ENCODE measurements at places on chromosomes 11 and 22. TPM values are rescaled to one million over a fixed set of nuclear protein-coding genes. Genes with fewer than 3 reads are reported as not detected.

Gene PRDX5
- total RNA-seq, result 258 TPM

Gene MPZL3
- total RNA-seq, result 1.7 TPM

Gene CLCF1
- total RNA-seq, result 2.9 TPM

Gene GLYATL1
- not detected for total RNA-seq

Gene ARHGAP8
- total RNA-seq, result 0.82 TPM

Gene CEND1
- 0.28 TPM for total RNA-seq

Gene WEE1
- 67.3 TPM for total RNA-seq

Gene ART5
- 0.47 TPM for total RNA-seq

Gene TTC36
- 0.31 TPM for total RNA-seq

Gene GAL3ST3
- 10.8 TPM for total RNA-seq

Gene PTPRCAP
- 1.2 TPM for total RNA-seq

Gene E2F8
- total RNA-seq, result 7.9 TPM

Gene GGTLC2
- not detected for total RNA-seq

GRCh38 chr22:40189997-40190396 lies 12.3 kb downstream of the TNRC6B start:
- DNase-seq, result no peak

GRCh38 chr22:17785185-17786184 lies 11.2 kb upstream of the BID start:
- peak; percentile 84 for DNase-seq

DNA sequence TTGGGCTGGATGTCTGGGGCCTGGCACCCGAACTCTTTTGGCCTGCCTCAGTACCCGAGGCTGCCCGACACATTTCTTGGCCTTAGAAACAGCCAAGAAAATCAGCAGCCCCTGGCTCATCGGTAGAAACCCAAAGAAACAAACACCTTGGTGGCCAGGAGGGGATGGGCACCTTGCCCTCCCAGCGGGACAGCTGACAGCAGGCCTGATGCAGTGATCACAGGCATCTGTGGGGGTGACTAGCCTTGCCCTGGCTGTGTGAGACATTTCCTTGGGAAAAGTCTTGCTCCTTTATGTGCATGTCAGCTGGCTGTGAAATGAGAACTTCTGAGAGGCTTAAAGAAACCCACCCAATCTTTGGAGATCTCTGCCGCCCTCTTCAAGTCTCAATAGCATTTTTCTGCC lies 60.9 kb downstream of the SMIM38 start:
- no peak for DNase-seq

- no peak for DNase-seq
These were observed 29.0 kb downstream of the ANKRD42 start for GRCh38 chr11:83222499-83222898.

DNA sequence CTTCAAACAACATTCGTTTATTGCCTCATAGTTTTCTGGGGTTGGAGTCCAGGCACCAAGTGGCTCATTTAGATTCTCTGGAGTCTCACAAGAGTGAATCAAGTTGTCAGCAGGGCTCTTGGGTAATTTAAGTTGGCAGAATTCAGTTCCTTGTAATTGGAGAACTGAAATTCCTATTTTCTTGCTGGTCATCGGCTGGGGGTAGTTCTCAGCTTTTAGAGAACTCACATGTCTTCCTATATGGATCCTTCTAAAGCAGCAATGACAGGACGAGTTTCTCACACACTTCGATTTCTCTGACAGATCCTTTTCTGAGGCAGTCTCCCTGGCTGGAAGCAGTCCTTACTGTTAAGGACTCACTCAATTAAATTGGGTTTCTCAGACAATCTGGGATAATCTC lies 17.3 kb upstream of the OOSP4B start:
- DNase-seq, result no peak

GRCh38 chr22:25007444-25008106 lies 55.1 kb downstream of the KIAA1671 start:
- no peak for DNase-seq

DNA sequence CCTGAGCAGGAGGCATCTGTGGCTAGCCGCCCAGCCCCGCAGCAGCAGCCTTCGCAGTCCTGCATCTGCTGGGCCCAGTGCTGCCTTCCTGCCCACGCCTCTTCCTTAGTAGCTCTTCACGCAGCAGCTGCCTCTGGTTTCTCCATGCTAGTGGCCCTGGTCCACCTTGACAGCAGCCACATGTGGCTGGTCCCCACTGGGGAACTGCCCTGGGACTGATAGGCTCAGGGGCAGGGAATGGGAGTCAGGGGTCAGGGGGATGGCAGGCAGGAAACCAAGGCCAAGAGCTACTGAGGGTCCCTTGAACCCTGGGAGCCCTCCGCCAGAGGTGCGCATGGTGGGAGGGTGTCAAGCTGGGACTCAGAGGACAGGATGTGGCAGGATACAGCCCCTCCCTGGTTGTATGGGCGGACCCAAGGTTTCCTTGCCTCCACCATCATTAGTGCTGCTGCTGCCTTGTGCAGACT lies 99.4 kb upstream of the PITPNB start:
- no peak for DNase-seq

- DNase-seq, result no peak
These were observed 32.1 kb upstream of the PAK1 start for GRCh38 chr11:77505956-77506355.

DNA sequence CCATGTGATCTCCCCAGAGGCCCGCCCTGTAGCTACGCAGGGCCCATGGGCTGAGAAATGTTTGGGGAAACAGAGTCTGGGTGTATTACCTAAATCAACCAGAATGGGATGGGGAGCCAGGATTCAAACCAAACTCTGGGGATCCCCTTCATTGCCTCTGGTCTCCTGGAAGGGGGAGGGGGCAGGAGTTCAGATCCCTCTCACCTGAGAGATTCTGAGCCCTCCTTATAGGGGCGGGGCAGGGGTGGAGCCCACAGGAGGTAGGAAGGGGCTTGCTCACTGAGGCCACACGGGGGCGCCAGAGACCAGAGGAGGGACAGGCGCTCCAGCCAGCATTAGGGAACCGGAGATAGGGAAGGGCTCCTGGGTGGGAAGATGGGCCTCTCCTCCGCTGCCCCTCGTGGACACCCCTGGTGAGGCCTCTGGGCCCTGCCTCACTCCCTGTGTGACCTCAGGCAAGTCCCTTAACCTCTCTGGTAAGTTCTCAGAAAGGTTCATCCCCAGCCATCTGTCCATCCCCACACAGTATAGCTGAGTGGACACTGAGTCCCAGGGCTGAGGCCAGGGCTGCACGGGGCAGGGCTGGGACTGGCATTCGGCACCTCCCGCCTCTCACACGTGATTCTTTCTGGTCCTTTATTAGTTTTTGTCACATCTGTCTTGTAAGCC lies 2.7 kb upstream of the CDC42BPG start:
- peak; percentile 95 for DNase-seq

GRCh38 chr11:12505183-12505582 lies 127.8 kb downstream of the PARVA start:
- no peak for DNase-seq

DNA sequence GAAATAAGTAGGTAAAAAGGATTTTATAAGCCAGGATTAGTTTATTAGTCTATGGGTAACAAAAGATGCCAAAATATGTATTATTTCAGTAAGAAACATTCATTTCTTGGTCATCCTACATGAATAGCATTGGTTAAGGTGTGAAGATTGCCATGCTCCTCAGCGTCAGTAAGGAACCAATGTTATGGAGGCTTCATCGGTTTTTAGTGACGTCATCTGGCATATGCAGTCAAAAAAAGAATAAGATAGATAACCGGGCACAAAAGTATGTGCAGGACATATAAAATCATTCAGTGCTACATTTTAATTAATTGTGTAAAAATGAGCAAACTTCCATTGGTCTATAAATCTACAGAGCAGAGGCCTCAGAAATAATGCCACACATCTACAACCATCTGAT lies 29.4 kb downstream of the TRIM5 start:
- no peak for DNase-seq

- no peak for DNase-seq
These were observed 2.7 kb downstream of the TNRC6B start for GRCh38 chr22:40180403-40180802.

GRCh38 chr11:92796744-92797143 lies 172.7 kb upstream of the MTNR1B start:
- DNase-seq, result no peak

- no peak for DNase-seq
These were observed 3.7 kb downstream of the SERPIND1 start for GRCh38 chr22:20777420-20778177.

DNA sequence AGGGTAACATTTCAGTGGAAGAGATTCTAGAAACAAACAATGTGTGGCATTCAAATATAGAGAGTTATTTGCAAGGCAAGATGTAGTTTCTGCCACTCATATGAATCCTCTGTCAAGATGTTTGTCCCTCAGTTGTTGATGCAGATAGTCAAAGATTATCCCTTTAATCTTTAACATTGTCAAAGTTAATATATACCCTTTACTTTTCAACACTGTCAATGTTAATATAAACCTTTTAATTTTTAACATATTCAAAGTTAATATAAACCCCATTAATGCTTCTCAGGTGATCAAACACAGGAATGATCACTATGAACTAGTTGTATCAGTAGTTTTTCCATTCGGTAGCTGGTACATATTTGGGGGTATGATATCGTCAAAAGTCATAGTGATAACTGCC lies 51.9 kb upstream of the PICALM start:
- no peak for DNase-seq

DNA sequence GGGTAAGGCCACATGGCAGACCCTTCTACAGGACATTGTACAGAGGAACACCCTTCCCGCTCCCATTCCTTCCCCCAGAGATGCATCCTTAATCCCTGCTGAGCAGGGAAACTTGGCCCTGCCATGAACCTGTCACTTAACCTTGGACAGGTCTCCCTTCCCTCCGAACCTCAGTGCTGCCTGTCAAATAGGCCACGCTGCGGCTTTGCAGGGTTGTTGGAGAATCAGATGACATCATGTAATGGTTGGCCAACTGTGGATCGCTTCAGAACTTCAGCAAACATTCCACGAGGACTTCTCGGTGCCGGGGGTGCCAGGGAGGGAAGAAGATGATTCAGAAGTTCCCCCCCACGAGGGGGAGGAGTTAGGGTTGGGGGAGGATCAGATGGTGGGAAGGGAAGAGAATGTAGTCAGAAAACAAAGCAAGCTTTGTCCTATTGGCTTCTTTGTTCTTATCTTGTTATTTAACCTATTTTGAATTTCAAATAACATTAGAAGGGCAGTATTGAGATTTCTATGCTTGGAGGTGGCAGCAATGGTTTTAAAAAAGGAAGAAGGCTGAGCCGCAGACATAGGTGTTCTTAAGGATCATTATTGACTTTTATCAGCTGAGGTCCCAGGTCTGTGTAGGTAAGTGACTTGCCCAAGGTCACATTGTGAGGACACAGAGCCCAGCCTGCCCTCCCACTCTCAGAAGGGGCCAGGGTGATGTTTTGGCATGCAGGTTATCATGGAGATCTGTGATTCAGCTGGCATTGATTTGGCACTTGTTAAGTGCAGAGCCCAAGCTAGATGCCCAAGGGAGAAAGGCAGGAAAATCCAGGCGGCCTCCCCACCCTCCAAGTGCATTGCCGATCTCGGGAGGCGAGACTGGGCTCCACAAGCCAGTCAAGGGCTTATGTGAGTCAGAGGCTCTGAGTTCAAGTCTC lies 3.1 kb downstream of the CDC42EP1 start:
- peak; percentile 86 for DNase-seq

- DNase-seq, result no peak
These were observed 10.8 kb upstream of the RAC2 start for GRCh38 chr22:37254867-37255233.

- no peak for DNase-seq
These were observed 726 bp downstream of the RTN4RL2 start for GRCh38 chr11:57460758-57461749.

GRCh38 chr11:77589181-77589520 lies 602 bp upstream of the AQP11 start:
- DNase-seq, result no peak

- DNase-seq, result no peak
These were observed 52.6 kb upstream of the NAV2 start for GRCh38 chr11:19660076-19660475.

- no peak for DNase-seq
These were observed 1.8 kb upstream of the EPS8L2 start for GRCh38 chr11:704228-704674.

DNA sequence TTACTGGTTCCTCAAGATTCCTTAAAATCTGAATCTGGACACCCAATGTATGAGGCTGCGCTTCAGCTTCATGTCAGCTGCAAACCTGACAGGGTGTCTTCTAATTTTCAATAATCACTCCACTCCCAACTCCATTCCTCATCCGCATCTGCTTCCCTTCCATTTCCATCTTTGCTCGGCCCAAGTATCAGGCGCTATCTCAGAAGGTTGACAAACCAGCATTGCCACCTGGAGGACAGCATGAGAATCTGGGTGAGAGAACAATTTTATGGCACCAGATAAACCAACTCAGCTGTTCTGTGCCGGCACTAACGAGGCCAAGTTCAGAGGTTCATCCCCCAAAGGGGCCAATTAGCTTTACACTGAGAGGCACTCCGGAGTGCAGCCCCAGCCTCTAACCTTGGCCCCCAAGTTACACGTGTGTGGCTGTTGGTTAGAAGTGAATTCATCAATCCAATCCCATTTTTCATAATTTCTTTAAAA lies 79.1 kb upstream of the LMO2 start:
- DNase-seq, result peak; percentile 39

GRCh38 chr11:18804199-18804999 lies 12.8 kb upstream of the PTPN5 start:
- DNase-seq, result no peak

DNA sequence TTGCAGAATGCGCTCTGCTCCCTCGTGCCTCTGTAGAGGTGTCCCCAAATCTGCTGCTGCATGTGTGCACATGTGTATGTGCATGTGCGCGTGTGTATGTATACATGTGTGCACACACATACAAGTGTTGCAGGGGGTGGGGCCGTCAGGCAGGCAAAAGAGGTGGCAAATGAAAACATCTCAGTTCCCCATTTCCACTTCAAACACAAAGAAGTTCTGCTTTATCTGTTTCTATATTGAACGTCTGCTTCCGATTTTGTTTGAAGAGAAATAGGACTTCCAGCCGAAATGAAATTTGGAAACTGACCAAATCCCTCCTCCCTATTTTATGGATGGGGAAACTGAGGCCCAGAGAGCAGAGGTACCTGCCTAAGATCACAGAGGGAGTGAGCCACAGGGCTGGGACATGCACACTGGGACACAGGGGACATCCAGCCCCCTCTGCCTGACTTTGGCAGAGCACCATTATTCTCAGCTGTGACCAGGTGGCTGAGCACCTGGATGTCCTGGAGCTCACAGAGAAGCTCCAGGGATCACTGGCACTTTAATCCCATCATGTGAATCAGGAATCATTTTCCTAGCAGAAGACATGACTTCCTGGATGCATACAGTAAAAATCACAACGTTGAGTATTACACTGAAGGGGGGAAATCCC lies 41.2 kb upstream of the ALX4 start:
- DNase-seq, result no peak

DNA sequence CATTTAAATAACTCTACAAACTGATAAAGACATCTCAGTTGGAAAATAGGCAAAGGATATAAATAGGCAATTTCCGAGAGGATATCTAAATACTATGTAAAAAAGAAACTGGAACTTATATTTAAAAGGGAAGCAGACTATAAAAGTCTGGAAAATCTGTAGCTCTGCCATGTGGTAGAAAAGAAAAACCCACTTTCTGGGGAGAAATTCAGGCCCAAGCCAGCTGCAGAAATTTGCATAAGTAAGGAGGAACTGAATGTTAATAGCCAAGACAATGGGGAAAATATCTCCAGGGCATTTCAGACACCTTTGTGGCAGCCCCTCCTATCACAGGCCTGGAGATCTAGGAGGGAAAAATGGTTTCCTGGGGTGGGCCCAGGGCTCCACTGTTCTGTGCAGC lies 97.8 kb upstream of the ZBED5 start:
- DNase-seq, result no peak

All from right cardiac atrium (tissue), 5 donors.